ENCODE measurements at places on chromosomes 4 and X.

DNA sequence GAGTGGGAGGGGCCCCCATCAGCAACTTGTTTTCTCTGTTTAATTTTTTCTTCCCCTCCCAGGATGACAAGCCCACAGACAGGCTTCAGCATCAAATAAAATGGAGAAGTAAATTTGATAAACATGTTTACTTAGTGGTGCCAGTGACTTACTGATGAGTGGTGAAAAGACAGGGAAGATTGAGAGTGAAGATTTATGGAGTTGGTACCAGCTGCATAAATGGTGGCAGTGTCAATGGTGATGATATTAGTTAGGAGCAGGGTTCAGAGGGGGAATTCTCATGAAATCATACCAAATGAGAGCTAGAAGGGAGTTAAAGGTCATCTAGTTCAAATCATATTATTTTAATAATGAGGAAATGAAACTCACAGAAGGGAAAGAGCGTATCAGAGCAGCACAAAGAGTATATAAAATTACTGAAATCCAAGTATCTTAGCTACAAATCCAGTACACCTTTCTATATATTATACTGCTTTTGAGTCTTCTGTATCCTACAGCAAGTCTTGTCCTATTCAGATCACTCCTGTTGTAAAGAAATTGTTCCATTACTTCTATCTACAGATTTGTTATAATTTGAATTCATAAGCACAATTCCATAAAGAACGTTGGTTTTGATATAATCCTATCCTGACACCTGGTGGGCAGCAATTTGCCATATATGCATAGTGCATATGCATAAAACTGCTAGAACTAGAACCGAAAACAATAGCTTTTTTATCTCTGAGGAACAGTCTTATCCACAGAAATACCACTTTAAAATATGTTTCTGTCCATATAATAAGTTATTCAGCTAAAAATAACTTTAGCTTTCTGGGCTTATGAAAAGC is 5.0 kb downstream of the P2RY10 start:
- DNase-seq, result no peak

GRCh38 chr4:111283066-111283677 is 660.3 kb upstream of the PITX2 start:
- DNase-seq, result no peak

DNA sequence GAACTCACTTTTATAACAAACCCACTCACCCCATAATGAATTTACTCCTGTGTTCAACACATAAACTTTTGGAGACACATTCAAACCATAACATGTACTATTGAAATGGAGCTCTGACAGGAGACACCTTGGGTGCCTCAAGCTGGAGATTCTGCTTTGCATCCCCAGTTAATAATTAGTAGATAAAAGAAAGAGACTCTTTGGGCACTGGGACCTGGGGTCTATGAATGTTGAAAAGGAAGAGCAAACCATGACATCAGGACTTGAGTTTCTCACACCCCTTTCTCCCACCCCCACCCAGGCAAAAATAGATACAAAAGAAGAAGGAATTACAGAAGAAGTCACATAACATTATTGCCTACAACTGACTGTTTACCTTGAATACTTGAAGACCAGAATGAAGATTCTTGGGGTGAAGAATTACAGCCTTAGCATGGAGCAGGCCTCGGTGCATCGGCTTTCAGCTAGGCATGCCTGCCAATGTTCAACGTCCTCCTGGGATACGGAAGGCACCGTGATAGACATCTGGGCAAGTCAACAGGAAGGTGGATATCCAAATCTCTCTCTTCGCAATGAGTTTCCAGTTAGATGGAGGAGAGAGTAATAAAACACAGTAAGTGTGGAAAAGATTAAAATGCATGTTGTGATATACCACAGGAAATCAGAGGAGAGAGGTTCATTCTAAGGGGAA is 316.0 kb downstream of the TRIML1 start:
- no peak for DNase-seq

- no peak for DNase-seq
These were observed 134.3 kb downstream of the BMPR1B start for GRCh38 chr4:94892051-94892450.

DNA sequence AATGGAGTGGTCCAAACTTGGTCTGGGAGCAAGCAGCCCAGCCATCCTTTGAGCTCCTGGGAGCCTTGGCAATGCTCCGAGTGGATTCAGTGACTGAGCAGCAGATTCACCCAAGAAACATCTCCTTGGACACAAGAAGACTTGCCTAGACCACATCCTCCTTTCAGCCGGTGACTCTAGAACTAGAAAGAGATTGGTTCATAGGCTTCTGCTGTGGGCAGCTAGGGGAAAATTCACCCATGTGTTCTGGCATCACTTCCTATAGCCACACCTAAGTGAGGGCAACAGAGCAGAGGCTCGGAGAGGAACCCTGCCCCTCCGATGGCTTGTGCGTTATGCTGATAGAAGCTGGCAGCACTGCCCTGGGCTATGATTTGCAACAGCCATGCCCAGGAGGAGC is 16.0 kb downstream of the ZNF275 start:
- no peak for DNase-seq

DNA sequence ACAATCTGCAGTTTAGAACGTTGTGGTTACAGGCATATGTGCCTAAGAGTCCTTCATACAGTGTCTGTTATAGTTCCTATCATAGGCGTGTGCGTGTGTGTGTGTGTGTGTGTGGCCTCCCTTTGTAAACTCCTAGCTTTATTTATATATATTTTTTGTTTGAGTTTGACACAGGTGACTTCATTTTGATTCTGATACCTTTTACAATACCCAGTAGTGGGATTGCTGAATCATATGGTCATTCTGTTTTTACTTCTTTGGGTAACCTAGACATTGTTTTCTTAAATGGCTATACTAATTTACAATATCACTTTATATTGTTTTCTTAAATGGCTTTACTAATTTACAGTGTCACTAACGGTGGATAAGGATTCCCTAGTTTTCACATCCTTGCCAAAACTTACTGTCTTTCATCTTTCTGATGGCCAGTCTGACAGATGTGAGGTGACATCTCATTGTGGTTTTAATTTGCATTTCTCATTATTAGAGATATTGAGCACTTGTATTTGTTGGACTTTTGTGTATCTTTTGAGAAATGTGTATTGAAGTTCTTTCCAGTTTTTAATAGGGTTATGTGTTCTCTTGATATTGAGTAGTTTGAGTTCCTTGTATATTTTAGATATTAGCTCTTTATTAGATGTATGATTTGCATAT is 211.1 kb upstream of the NUDT6 start:
- DNase-seq, result no peak

DNA sequence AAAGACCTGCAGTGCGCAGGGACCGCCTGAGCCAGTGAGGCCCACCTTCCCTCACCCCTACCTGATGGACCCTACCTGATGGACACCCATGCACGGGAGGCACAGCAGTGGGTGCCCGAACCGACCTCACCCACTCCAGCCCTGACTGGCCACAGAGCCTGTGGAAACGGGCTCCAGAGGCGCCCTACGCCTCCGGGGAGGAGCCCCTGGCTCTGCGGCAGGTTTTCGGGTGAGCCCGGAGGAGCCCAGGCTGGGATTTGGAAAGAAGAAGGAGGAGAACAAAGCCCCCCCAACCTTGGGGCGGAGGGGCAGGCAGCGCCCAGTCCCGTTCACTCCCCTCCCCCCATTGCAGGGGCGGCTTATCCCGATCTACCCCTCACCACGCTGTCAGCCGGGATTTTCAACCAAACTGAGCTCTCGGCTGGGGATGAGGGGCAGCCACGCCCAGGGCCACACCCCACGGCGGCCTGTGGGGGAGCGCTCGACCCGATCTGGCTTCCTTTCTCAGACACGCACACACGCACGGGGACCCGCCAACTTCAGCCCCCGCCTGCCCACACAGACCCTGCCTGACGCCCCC is 675 bp downstream of the L1CAM start:
- DNase-seq, result no peak

DNA sequence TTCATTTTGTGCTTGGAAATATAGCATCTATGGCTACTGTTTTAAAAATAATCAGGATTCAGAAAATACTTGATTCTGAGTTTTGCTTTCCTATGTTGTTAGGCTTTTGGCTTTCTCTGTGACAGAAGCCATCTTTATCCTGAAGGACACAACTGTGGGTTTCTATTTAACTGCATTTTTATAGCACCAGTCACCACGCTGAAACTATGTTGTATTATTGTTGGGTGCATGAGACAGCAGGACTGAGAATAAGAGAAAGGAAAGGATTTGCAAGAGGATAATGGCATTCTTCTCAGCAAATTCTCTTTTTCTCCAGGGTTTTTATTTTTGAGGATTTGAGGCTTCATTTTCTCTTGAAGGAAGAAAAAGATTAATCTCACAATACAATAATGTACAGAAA is 10.1 kb upstream of the NEUROG2 start:
- DNase-seq, result no peak

GRCh38 chrX:143095321-143095720 is 69.6 kb downstream of the SPANXN4 start:
- DNase-seq, result no peak

GRCh38 chr4:175371091-175371490 is 441.0 kb downstream of the GPM6A start:
- DNase-seq, result no peak
